ENCODE measurements at places on chromosomes 3 and 15.

DNA sequence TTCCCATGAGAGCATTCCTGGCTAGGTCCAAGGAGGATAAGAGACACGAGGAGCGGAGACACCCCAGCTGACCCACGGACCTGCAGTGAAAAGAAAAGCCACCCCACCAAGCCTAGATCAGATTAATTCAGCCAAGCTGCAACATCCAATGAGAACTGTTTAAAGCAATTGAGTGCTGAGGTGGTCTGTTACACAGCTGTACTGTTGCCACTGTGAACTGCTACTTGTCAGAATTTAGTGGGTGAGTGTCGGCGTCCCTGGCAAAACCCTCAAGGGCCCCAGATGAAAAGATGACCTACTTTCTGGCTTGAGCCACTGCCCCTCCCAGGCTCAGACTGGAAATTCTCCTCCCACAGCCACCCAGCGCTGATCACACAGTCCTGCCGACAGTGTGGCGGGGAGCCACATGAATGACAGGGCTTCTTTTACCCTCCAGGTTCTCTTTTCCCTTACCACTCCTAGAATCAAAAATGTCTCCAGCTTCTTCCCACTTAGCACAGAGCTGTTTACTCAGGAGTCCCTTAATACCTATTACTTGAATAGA, 26.4 kb upstream of the KBTBD12 start:
- DNase-seq: no peak

- no peak for DNase-seq
These were observed 213.9 kb upstream of the UMPS start for GRCh38 chr3:124516333-124516732.

GRCh38 chr3:115553796-115554486, 69.4 kb upstream of the GAP43 start:
- no peak for DNase-seq

GRCh38 chr3:62676689-62677271, 198.4 kb downstream of the CADPS start:
- no peak for DNase-seq

DNA sequence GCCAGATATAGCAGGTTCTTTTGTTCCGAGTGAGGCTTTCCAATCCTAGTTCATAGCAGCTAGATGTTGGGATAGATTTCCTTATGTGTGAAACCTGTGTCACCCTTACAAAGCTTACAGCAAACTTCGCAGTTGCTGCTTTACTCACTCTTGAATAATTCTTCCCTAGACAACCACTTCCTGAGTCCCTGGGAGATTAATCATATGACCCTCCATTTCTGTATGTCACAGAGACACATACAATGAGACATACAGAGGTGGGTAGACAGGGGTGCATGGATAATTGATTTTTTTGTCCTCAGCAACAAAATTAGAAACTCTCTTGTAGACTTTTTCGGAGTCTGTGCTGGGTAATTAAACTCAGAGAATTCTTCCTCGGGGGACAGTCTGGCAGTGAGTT, 163.2 kb downstream of the NSUN3 start:
- peak; percentile 77 for DNase-seq

DNA sequence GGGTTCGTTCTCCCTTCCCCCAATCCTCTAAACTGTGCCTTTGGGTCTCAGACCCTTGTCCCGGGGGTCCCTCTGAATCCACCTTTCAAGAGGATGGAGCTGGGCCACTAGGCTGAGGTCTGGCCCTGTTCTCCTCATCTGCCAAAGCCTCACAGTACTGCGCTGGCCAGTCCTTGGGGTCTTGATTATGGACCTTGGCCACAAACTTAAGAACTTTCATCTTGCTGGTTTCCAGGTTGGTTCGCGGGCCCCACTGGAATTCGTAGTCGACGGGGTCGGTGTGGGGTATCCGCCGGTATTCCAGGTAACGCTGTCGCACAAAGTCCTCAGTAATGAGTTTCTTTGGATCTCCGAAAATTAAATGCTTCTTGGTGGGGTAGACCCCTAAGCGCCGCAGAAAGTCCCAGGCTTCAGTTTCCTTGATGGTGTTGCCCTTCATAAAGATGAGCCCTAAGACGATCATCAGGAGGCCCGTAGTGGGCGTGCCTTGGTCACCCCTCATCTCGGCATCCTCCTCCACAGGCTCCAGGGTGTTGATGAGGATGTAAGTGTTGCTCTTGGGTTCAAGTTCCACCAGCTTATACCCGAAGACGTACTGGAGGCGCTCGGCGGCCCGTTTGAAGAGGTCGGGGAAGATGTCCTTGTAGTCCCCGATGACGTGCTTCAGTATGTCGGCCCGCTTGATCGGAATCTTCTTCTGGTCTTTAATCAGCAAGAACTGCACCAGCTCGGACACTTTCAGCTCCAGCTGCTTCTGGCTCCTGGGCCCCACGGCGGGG, 727 bp downstream of the NSMCE3 start:
- peak; percentile 29 for DNase-seq

DNA sequence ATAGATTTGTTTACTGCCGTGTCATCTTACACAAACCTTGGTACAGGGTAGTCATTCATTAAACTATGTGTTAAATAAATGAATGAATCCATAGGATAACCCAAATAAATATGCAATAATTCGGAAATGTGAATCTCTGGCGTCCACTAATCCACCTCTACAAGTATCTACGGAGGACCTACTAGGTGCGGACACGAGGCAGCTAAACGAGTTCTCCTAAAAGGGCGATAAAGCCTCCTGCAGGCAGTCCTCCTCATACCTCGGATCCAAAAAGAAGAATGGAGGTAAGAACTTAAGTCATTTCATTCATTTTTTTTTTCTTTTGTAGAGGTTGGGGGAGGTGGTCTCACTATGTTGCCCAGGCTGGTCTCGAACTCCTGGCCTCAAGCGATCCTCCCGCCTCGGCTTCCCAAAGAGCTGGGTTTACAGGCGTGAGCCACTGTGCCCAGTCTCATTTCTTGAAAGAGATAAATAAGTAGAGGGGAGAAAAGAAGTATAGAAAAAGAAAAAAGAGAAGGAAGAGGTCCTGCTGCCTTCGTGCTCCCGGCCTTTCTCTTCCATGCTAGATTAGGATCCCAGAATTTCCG, 706 bp upstream of the RPL35A start:
- no peak for DNase-seq

DNA sequence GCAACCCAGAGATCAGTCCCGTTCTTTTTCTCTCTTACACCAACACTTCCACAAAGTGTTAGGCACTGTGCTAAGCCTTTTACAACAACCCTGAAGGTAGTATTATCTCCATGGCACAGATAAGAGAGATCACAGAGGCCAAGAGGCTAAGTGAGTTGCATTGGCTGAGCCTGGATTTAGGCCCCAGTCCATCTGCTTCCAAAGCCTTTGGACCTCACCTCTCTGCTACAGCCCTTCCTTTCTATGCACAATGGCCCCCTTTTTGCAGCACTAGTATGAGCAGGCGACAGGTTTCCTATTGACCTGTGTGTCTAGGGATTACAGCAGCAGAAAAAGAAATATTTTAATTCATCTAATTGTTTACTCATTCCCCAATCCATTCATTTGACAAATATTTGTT, 76.2 kb downstream of the CRYGS start:
- no peak for DNase-seq

GRCh38 chr3:9398700-9399336, 1.4 kb downstream of the SETD5 start:
- peak; percentile 28 for DNase-seq

GRCh38 chr3:24196526-24196925, 251.4 kb downstream of the NR1D2 start:
- DNase-seq: peak; percentile 81

- no peak for DNase-seq
These were observed 387.8 kb downstream of the SHQ1 start for GRCh38 chr3:72460205-72461174.

DNA sequence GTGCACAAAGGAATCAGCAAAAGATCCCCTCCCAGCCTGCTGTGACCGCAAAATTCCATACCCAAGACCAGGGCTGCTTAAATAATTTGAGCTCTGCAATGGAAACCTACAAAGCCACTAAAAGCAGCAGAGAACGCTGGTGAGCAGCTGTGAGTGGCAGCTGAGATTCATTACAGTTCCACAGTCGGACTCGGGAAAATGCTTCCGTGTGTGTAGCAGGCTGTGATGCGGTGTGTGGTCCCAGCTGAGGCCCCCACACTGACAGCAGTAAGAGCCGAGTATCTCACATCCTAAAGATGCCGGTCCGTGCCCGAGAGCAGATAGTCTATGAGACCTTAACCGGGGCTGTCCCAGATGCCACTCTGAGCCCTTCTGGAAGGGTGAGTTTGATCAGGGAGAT, 37.4 kb downstream of the TM2D3 start:
- DNase-seq: no peak

GRCh38 chr15:33425142-33425541, 114.4 kb downstream of the RYR3 start:
- DNase-seq: peak; percentile 0

- DNase-seq: peak; percentile 81
These were observed 59.4 kb downstream of the TMEM44 start for GRCh38 chr3:194573680-194574437.
